ENCODE measurements at places on chromosomes 1 and 21.

DNA sequence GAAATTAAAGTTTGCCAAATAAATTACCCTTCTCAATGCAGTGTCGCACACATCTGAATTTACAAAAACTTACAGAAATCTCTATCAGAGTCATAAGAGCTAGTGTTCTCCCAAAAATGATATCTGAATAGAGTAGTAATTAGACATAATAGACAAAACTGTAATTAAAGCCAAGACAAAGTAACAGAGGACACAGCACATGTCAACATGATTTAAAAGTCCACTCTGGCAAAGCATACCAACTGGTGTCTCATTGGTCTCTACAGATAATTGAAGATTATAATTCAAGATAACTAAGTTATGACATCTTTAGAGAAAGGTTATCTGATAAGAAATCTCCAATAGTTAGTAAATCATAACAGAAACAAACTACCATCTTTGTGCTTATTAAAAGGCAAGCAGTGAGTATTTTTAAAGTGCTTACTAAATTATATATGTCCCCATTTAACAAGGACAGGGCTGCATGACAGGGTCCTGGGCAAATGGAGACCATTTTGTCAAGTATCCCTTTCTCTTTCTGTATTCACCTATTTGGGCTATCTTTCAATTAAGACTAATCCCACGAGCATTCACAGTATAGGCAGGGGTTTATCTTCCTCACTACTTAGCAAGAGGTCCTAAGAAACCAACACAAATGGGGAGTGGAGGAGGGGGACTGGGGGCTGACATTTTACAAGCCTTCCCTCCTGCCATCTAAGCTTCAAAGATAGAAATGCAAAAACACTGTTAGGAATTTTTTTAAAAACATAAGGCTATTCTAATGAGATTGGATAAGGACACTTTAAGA lies 26.0 kb downstream of the PTP4A2 start:
- H3K36me3 ChIP-seq: peaks cover 63% of the 10 kb centered on the region
- no peaks in the 10 kb centered on the region for H3K27me3 ChIP-seq
- H3K27ac ChIP-seq: peak overlapping the region; percentile 52
- peak overlapping the region; percentile 41 for H3K4me3 ChIP-seq

DNA sequence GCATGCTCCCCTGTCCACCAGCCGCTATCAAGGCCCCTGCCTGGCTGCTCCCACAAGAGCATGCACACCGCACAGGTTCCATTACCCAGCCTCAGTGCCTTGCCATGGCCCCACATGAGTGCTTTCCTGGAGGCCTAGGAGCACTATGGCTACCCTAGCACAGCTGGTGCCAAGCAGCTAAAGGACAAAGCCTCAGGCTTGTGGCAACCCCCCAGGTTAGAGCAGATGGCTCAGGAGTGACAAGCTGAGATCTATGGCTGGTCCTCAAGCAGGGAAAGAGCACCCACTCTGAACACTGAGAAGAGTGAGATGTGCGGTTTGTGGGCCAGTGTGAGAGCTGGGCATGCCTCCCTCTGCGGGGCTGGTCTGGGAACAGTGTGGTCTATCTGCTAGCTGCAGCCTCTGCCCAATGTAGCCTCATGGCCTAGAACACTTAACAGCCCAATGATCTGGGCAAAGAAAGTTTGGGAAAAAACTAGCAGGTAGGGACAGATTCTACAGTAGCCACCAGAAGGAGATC lies 129.8 kb downstream of the VAV3 start:
- H3K4me1 ChIP-seq: peaks cover 27% of the 10 kb centered on the region
- DNase-seq: no peak
- H3K4me3 ChIP-seq: no peak overlapping the region
- no peaks in the 10 kb centered on the region for H3K27me3 ChIP-seq
- peaks cover 4% of the 10 kb centered on the region for H3K36me3 ChIP-seq

GRCh38 chr21:38388203-38388602 lies 110.1 kb downstream of the ERG start:
- no peak for DNase-seq
- H3K4me1 ChIP-seq: peaks cover 11% of the 10 kb centered on the region
- no peak overlapping the region for H3K4me3 ChIP-seq
- peaks cover 24% of the 10 kb centered on the region for H3K27me3 ChIP-seq
- H3K36me3 ChIP-seq: no peaks in the 10 kb centered on the region
- no peak overlapping the region for H3K27ac ChIP-seq

- H3K27me3 ChIP-seq: peaks cover 12% of the 10 kb centered on the region
- H3K4me3 ChIP-seq: no peak overlapping the region
- no peak overlapping the region for H3K27ac ChIP-seq
- no peaks in the 10 kb centered on the region for H3K36me3 ChIP-seq
- DNase-seq: no peak
- peaks cover 5% of the 10 kb centered on the region for H3K4me1 ChIP-seq
Observed at GRCh38 chr1:115649964-115650363, 8.2 kb downstream of the VANGL1 start.

All from activated T-cell treated with anti-CD3 and anti-CD28 coated beads, Interleukin-2, amount 50 U/mL, for 72 hours (primary cell).